ENCODE measurements at places on chromosomes 4 and X.

- DNase-seq: no peak
Measured at GRCh38 chr4:40515398-40516293, 114.0 kb downstream of the RBM47 start.

DNA sequence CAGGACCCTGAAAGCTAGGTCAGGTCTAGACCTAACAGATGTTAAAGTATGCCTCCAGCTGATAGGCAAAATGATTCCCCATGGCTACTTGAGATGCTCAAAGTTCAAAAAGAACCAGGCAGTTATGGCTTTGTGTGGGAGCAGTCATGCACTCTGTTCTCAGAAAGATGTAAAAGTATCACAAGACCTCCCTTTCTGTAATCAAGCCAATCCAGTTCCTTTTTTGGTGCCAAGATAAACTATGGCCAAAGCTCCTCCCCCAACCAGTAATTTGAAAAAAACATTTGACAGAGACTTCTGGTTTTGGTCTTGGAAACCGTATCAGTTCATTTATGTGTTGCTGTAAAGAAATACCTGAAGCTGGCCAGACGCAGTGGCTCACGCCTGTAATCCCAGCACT, 340.9 kb downstream of the CHIC1 start:
- DNase-seq: no peak

GRCh38 chrX:149470955-149471354, 34.2 kb downstream of the IDS start:
- DNase-seq: peak; percentile 77

GRCh38 chrX:130401415-130402207, at the start of gene RBMX2:
Gene RBMX2 (plus strand): TSS chrX:130401987. CDS start chrX:130402033, 46 bp downstream.
- peak; percentile 96 for DNase-seq

DNA sequence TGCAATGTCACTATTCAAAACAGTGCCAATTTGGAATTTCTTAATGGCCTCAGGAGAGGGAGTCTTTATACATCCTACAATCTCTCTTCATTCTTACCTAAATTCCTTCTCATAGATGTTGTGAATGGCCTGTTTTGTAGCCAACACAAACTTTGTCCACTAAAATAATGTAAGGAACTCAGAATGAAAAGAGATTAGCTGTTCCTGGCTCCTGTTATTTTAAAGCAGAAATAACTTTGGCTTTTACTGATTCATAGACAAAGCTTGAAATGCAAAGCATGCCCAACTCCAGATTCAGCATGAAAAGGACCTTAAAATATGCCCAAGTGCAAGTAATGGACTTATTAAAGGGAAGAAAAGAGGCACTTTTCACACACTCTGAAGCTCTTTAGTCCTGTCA, 146.0 kb upstream of the GPC4 start:
- no peak for DNase-seq

- peak; percentile 2 for DNase-seq
Measured at GRCh38 chrX:85544609-85545008, 165.1 kb upstream of the POF1B start.

DNA sequence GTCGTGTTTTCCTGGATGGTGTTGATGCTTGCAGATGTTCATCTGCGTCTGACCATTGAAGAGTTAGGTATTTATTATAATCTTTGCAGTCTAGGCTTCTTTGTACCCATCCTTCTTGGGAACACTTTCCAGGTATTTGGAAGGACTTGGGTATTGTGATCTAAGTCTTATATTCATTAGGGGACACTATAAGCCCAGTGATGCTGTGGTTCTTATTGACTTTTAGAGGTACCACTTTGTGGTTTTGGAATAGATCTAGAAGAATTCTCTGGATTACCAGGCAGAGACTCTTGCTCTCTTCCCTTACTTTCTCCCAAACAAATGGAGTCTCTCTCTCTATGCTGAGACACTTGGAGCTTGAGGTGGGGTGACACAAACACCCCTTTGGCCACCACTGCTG, 41.6 kb downstream of the AFM start:
- DNase-seq: no peak

DNA sequence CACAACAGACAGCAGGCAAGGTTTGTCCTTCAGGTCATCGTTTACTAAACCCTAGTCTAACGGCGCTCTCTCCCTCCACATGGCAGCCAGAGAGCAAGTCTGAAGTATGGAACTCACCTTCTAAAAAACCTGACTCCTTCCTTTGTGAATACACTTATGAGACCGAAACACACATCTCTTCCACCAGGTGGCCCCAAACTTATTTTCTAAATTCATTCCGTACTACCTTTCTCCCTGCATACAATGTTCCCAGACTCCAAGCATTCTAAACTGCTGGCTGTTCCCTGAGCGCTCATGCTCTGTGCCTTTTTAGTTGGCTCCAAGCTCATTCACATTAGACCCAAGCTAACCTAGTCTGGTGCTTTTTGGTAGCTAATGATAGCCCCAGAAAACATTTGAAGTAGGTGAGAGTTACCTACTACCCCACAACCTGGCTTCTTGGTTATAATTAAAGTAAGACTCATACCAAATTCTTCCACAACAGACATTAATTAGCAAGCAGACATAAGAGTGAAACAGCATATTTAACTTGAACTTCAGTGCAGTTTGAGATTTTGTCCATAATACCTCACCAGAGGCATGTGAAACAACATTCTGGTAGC, 67.6 kb upstream of the DCLK2 start:
- peak; percentile 33 for DNase-seq

DNA sequence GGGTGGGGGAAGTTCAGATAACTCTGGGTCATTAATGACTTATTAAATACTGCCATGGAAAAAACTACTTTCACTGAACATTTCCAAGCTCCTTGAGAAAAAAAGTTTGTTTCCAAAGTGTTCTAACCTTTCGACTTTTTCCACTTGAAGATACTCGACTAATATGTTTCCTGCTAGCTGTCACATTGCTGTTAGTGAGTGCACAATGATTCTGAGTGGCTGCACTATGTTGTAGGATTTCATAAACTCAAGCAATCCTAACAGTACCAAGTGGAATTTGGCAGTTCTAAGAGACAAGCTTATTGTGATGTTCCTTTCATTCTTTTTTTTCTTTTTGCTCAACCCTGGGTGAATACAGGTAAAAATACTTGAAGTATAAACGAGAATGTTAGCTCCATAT, 33.4 kb downstream of the GRXCR1 start:
- DNase-seq: no peak

DNA sequence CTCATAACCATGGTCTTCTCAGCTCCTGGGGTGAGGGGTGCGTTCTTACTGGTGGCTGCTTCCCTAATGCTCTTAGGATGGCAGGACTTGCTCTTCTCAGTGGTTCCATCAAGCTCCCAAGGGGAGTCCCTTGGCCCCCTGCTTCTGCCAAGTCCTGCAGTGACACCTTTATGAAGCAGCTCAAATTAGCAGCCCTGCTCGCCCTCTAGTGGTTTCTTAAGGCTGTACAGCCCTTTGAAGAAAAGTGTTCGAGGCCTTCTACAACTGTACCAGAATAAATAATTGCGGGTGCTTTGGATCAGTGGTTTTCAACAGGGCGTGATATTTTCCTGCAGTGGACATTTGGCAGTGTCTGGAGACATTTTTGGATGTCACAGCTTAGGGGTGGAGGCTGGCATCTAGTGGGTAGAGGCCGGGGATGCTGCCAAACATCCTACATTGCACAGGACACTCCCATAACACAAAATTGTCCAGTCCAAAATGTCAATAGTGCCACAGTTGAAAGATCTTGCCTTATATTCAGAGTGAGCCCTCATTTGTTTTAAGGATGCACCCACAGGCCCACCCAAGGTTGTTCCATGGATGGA, 204.7 kb upstream of the S100G start:
- no peak for DNase-seq

DNA sequence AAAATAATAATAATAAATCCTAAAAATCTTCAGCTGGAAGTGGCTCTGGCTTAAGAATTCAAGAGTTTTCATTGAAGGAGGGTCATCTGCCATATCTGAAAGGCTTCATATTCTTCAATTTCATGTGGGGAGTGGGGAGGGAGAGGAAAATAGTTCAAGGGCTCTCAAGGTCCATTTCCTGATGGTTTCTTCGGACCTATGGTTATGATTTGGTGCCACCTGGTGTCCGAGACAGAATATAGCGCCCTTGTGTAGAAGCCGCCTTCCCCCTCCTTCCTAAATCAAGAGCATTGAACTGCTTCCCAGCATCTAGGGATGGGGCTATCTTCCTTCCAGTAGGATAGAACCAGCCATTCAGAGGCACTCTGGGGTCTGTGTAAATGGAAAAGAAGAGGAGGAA, 34.3 kb downstream of the NLGN3 start:
- peak; percentile 65 for DNase-seq

DNA sequence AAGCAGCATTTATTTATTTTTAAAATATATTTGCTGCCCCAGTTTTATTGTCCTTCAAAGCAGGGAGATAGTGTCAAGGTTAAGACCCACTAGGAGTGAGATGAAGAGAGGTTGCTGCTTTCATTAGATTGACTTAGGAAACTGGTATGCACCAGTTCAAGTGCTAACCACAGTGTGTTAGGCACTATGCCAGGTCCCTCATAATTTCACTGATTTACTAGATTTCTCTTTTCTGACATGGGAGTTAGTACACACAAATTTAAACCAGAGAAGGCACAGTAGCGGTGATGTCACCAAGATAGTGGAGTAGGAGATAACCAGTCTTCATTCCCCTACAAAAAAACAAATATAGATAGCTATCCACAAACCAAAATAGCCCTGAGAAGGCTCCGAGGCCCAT, 14.3 kb downstream of the RRAGB start:
- DNase-seq: no peak

- no peak for DNase-seq
Measured at GRCh38 chr4:14621731-14622463, 380.4 kb upstream of the CPEB2 start.

DNA sequence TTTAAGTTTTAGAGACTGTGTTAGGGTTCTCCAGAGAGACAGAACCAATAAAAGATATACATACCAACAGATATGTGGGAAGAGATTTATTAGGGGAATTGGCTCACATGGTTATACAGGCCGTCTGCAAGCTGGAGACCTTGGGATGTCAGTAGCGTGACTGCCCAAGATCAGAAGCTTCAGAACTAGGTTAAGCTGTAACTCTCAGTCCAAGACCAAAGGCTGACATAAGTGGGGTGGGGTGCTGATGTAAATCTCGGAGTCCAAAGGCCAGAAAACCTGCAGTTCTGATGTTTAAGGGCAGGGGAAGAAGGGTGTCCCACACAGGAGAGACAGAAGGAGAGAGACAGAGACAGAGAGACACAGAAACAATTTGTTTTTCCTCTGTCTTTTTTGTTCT, 10.5 kb downstream of the CLDN34 start:
- no peak for DNase-seq

DNA sequence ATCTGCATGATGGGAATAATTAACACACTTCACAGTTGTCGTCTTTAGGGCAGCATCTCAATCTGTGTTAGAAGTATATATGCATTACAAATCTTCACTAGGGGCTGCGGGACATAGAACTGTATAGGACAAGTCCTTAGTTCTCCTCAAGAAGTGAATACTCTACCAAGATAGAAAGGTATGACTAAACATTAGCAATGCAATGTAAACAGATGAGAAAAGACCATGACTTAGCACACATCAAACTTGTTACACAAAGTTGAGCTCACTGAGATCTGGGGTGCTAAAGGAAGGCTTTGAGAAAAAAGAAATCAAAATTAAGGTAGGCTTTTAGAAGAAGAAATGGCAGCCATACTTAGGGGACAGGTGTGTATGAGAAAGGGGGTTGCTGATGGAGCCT, 182.1 kb upstream of the MAP3K15 start:
- no peak for DNase-seq

- no peak for DNase-seq
Measured at GRCh38 chrX:153578200-153578835, 20.6 kb downstream of the CCNQ start.

DNA sequence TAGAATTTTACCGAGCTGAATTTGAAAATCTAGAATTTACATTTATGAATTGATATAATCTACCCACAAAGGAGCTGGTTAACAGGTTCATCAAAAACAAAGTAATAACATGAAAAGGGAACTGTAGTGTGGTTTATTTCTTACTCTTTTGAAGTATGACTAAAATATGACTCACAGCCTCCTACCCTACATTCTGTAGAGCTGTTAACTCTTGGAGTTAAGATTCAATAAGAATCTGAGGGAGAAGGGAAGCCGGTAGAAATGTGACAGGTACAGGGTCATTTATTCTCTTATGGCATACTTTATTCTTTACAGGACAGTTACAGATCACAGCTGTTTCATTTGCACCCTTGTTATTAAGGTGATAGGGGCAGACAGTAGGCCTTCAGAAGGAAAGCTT, 132.2 kb upstream of the FAM47B start:
- peak; percentile 18 for DNase-seq

- no peak for DNase-seq
Measured at GRCh38 chr4:94519019-94519418, 67.3 kb downstream of the PDLIM5 start.

DNA sequence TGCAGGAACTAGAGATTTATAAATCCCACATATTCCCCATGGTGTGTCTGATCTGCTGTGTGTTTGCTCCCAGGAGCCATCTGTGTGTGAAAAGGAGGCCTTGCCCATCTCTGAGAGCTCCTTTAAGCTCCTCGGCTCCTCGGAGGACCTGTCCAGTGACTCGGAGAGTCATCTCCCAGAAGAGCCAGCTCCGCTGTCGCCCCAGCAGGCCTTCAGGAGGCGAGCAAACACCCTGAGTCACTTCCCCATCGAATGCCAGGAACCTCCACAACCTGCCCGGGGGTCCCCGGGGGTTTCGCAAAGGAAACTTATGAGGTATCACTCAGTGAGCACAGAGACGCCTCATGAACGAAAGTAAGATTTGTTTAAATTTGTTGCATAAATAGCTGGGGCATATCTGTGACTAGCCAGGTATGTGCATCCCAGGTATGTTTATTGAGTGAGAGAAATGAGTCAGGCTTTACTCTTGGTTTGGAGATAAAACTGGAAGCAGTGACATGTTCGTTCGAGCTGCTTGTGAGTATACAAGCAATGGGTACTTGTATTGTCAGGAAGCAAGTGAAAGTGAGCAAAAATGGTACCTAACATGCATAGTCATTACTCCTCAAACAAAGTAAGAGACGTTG, 89.5 kb downstream of the PTTG2 start:
- no peak for DNase-seq

DNA sequence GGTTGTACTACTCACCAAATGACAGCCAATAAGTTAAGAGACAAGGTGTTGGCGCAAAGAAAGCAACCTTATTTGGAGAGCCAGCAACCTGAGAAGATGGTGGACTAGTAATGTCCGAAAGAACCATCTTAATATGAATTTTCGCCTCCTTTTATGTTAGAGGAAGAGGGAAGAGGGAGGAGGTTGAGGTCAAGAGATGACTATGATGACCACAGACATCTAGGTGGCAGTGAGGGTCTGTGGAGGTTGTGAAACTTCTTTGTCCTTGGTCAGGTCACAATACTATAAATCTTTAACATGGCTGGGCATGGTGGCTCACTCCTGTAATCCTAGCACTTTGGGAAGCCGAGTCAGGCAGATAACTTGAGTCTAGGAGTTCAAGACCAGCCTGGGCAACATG, 15.4 kb downstream of the CDKL5 start:
- no peak for DNase-seq

DNA sequence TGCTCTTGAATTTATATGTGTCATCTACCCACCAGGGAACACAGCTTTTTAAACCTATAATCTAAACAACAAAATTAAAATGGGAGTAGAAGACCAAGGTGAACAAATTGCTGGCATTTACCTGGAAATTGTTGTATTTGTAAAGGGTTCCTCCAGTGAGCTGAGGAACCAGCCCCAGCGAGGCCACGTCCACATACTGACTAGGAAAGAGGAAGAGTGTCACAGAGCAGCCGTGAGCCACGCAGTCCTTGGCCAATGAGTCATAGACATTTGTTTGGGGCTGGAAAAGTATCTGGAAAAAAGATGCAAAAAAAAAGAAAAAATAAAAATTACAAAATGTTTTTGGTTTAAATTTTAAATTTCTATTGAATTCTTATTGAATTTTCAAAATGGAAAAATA, 58.7 kb downstream of the METTL14 start:
- DNase-seq: peak; percentile 39
